ENCODE measurements at places on chromosomes 2 and 18.

DNA sequence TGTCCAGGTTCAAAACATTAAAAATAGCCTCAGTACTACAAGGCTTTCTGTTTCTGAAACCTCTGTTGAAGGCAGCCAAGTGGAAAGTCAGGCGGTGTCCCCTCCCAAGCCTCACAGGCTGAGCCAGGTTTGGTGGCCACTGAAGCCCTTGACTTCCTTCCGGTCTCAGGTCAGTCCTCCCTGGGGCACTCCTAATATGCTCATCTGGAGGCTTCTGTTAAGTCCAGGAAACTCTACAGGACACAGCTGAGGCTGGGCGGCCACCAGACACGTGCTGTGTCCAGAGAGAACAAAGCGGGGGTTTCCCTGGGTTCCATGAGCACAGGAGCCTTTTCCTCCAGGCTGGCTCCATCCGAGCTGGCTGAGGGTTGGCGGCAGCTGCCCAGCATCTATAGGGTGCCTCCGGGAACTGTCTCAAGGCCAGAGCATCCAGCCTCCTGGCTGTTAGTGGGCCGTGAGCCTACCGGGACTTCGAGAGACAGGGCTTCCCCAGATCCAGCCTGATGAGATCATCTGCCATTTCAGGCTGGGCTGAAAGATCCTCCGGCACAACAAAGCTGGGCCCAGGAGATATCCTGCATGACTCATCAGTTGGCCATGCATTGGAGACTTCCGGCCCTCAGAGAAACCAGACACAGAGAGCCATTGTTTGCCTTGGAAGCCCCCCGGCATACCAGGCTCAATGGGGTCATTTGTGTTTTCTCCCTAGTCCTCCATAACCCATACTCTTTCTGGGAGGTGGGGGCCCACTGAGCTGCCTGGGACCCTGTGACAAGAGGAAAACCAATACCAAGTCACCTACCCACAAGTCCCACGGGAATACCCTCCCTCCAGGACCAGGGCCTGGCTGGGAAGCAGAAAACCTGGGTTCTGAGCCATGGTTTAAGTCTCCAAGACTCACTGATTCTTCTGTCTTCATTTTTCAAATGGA, 71.7 kb downstream of the HS1BP3 start:
- no peak for DNase-seq

GRCh38 chr2:231321556-231322334, 73.8 kb upstream of the B3GNT7 start:
- DNase-seq, result no peak

GRCh38 chr18:62102221-62102620, 84.6 kb downstream of the PIGN start:
- DNase-seq, result no peak

DNA sequence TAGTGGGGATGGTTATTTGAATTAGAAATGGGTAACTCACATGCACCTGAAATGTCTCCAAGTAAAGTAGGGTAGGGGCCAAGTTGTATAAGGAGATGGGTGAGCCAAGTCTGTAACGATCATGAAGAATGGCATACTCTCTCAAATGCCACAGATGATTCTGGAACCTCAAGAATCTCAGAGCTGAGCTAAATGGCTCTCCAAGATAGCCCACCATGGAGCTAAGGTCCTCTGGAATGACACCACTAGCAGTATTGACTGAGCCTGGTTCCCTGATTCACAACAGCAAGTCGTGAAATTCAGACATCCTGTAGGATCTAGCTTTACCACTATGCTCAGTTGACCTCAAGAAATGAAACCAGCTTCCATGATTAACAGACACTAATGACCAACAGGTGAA, 115.9 kb upstream of the EPAS1 start:
- no peak for DNase-seq

- DNase-seq, result no peak
Observed at GRCh38 chr2:25234738-25235137, 66.4 kb upstream of the POMC start.

DNA sequence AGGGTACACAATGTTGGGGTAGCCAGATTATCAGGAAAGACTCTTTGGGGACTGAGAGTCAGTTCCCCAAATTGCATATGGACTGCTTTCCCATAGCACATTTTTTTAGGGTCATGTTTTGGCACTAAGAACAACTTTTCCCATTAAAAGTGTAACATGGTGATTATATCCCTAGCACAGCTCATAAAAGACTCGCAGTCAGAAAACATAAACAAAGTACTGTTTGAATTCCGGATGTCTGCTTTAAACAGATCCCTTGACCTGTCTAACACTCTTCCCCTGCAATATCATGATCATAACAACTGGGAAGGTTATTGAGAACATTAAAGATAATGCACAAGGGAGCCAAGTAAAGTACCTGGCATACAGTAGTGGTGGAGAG, 262.2 kb downstream of the ASXL3 start:
- no peak for DNase-seq

DNA sequence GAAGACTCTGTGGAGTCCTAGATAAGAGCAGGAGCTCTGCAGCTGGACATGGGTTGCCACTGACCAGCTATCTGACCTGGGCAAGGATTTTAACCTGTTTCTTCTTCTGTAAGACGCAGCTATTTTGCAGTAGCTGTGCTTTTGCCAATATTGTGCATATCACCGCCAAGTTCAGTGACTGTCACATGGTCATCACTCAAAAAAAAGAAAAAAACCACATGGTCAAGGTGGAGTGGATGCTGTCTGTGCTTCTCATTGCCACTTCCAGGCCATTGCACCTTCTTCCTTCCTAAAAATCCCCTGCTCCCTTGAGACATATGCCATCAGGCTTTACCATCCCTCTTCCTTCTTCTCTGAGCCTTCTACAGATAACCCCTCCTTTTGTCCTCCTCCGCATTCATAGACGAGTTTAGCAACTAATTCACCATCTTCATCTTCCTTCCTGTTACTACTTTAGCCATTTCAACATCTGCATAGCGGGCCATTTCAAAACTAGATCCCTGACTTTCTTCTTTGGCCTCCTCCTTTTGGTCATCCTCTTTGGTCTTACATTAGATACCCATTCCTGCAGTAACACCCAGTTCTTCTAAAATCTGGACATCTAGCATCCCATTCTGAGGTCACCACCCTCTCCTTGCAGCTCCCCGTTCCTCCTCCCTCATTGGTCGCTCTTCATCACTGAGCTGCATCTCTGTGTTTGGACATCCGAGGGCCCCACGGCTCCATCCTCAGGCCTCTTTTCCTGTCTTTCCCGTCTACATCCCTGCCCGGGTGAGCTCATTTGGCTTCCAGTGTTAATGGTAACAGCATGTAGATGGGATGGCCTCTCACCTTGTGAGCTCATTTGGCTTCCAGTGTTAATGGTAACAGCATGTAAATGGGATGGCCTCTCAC, 17.8 kb downstream of the RNF144A start:
- no peak for DNase-seq

- no peak for DNase-seq
Observed at GRCh38 chr2:131076707-131077106, 16.6 kb downstream of the FAM168B start.

GRCh38 chr2:220246386-220246785, 619.0 kb downstream of the SLC4A3 start:
- DNase-seq, result no peak

DNA sequence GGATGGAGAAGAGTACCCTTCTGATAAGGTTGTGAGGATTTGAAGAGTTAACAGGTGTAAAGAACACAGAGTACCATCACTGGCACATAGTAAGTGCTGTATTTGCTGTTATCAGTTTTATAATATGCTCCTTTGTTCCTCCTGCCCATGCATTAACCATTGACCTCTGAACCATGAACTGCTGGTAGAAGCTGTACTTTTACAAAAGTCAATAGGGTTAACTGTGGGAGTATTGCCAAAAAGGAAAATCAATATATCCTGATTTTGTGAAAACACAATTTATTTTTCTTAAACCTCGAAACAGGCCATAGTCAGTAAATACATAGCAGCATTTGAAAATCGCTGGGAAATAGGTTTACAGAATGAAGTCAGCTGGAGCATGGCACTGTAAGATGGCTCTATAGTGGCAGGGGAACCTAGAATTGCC, 18.9 kb upstream of the ACAA2 start:
- no peak for DNase-seq

DNA sequence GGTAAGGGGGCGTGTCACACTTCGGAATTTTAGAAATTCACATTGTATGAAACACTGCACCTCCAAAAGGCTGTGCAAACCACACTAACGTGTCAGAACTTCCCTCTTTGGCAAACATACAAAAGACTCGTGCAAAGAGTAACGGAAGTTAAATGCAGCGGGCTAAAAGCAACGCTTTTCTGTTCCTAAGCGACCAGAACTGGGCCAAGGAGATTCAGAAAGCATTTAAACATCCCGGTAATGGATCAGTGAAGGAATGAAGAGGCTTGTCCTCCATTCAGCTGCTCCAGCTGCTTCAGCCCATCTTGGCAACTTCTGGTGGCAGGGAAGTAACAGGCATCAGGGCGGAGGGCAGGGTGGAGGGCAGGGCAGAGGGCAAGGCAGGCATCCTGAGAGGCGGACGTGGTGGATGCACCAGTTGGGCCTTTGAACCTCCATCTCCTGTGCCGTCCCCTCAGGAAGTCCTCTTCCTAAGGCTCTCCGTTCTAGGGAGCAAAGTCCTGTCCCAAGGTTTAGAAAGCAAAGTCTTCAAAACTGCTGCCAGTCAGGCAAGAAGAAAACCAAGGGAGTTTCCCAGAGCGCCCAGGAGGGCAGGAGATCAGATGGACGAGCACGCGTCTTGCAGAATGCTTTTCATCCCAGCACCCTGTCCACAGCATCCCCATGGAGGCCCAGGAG, 230.7 kb downstream of the ZNF516 start:
- no peak for DNase-seq

DNA sequence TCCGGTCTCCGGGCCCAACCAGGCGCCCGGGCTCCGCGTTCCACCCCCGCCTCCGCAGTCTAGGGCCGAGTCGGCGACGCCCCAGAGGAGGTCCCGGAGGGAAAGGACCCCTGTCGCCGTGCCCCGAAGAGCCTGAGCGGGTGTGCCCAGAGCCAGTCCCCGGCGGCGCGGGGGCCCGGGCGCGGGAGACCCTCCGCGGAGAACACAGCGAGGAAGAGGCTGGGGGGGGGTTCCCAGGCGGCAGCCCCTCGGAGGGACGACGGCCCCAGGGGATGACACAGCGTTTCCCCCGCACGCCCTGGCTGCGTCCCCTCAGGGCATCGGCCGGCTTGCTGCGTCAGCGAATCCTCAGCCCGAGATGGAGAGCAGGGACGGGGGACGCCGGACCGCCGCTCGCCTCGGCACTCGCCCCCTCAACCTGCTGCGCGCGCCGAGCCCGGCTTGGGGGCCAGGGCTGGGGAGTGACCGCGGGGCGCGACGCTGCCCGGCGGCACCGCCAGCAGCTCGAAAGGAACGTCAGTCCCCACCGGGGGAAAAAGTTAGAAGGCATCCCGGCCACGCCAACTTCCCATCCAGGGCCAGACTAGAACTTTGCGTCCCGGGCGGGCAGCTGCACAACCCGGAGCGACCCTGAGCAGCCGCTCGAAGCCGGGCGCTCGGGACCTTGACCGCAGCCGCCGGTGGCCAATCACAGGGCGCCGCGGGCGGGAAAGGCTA, 711 bp downstream of the SFXN5 start:
- peak; percentile 41 for DNase-seq

DNA sequence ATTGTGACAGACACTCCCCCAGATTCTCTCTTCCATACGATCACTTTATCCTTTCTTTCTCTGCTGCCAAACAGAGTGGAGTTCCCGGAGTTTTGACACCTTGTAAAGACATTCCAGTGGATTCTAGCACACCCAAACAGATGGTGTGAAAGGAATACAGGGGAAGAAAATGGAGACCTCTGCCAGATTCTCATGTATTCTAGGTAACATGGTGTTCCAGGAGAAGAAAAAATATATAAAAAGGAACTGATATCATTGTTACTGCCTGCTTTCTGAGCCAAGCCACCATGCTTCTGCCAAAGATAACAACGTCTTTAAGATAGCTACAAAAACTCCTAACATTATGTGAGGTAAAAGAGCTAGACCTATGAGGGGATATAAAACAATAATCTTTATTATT, 136.5 kb downstream of the TXNL1 start:
- no peak for DNase-seq

DNA sequence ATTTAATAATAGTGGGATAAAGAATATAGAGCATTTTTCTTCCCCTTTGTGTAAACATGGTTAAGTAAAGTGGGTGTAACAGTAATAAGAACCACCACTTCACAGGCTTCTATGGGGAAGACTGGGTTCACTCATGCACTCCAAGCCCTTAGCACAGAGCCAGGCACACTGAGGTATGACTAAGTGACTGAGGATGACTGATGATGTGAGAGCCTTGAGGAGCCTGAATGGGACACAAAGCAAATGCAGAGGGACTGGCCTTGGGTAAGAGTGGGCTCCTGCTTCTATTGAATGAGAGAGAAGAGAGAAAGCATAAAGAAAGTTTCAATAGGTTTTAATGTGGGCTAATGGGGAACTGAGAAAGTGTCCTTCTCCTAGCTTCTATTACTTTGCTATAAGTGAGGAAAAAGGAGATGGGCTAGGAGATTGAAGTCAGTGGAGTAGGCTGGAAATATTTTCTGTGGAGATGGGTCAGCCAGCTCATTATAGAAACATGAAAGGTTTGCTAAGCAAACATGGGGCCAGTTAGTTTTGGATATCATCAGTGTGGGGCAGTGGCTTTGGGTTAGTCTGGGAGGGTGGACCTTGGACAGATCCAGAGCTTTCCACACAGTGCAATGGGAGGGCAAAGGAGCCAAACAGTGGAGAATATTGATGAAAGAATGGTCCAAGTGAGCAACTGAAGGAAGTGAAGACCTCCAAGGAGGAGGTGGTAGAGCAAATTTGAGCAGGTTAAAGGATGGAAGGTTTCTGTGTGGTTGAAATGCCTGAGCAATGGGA, 20.6 kb downstream of the IL1F10 start:
- no peak for DNase-seq

DNA sequence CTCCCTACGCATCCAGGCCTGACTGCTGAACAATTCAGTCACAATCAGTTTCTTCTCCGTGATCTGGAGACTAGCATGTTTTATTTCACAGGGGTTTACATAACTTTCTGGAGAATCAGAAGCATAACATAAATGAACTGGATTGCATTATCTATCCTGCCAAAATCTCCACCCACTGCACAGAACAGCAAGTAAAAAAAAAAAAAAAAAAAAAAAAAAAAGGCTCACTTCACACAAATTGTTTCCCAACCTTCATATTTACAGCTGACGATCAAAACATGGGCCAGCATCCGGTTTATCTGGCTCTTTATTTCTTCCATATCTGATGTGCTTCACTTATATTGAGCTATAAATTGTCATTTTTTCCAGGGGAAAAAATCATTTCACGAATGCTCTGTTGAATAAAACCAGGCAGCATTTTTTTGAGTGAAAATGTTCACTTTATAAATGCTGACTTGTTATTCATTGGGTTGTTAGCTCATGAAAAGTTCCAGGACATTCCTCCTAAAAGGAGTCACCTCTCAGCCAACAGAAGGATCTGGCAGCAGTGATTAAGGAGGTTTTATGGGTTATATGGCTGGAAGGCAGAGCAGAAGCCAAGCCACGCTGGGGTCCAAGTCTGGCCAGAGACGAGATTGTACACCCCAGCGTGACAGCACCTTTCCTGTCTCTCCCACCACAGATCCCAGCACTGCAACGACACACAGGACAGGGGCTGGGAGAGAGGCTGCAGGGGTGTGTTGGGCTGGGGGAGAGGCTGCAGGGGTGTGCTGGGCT, 51.2 kb upstream of the GLI2 start:
- no peak for DNase-seq
